ENCODE measurements at places on chromosomes 11 and 22.

- no peak for DNase-seq
Observed at GRCh38 chr11:96748639-96749370, 359.0 kb downstream of the JRKL start.

DNA sequence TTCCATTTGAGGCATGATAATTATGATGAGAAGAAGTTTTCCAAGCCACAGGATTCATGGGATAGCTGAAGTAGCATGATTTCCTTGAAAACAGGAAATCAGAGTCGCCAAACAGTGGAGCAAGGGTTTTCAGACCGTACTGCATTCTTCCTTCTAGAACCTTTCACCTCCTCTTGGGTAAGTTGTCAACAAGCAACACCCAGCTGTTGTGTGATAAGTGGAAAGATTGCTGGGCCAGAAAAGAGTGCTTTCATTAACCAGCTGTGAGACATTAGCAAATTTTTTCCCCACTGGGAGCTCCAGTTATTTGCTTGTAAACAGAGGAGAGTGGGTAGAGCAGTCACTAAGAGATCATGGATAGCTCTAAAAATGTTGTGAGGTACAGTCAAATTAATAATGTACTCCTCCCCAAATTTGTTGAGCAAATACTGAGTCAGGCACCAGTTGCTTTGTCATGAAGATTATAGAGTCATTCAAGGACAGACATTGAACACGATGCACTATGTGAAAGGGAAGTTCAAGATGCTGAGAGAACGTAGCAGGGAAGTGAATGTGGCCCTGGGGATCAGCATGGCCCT lies 11.7 kb upstream of the MPEG1 start:
- no peak for DNase-seq

DNA sequence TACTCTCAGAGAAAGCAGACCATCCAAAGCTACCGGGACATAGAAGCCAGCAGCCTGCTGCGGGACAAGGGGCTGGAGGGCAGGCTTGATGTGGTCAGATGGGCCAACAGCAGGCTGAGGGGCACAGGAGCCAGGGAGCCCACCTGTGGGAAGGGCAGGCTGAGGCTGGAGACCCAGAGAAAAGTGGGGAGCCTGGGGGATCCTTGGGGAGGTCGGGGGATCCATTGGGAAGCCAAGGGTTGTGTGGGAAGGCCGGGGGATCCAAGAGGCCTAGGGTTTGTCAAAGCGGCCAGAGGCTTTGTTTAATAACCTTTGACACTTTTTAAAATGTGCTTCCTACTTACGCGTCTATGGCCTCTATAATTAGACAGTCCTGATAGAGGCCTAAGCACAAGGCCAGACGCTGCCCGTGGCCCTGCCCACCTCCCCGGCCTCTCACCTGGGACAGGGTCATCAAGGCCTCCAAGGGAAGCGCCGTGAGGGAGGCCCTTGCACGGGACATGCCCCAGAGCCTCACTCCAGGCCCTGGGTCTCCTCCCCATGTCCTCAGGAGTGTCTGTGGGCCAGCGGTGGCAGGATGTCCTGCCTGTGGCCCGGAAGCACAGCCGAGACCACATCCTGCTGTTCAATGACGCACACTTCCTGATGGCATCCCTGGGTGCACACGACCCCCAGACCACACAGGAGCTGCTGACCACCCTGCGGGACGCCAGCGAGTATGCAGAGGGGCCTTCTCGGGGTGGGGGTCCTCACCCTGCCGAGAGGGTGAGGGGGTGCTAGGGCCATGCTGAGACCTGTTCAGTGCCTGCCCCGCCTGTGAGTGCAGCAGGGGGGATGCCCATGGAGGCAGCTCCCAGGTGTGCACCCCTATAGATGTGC lies 8.6 kb upstream of the GTSE1 start:
- DNase-seq, result no peak

DNA sequence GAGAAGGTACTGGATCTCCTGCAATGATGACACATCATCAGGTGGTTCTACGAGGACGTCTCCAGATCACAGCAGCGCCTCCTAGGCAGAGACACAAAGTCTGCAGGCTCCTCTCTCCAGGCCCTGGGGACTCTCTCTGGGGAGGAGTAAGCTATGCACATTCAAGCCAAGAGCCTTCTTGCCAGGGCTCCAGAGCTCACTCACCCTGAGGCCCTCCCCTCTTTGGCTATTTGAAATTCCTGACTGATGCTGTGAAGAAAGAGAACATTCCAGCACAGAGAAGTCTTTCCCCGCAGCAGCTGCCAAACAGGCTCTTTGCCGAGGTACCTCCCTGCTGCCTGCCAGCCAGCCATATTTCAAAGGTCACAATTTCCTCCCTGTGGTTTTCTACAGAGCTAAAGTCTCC lies 204.9 kb downstream of the CSNK2A3 start:
- peak; percentile 98 for DNase-seq

DNA sequence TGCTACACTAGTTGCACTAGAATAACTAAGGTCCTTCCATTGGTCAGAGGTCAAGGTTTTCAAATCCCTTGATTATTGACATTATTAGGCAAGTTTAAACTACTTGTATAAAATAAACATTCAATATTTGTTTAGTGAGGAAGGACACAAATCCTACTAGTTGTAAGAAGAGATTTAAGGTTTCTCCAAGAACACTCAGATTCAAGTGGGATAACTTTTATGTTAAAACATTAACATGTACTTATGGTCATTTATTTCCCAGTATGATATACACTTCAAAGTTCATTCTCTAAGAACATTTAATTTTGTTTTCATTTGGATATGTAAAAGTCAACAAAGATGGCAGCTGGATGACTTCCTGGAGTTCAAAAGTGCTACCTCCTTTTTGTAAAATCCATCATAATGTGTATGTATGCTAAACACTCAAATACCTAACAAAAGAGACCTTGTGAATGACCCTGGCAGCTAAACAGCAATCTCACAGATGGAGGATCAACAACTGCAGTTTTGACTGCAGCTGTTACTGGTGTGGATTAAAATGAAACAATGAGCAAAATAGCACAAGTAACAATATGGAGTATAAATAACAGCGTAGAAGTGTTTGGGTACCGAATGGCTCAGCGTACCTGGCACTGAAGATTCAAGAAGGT lies 1.5 kb downstream of the CCDC90B start:
- no peak for DNase-seq

DNA sequence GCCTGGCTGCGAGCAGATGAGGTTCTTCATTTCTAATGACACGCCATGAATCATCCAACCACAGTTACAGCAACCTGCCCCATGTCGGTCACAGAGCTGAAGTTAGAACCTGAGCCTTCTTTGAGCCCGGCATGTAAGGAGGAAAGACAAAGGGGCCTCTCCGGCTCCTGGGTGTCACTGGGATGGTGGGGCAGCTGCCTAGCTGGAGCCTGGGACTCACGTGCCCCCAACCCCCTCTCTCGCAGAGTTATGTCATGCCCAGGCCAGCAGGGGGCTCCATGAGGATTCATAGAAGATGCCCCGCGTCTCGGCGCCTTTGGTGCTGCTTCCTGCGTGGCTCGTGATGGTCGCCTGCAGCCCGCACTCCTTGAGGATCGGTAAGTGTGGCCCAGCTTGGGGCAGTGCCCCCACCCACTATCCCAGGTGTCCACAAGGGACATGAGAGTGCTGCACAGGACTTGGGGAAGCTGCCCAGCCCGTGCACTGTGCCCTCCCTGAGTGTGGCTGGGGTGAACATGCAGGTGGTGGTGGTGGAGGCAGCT lies 148.5 kb downstream of the GRIK4 start:
- peak; percentile 74 for DNase-seq

GRCh38 chr22:42500161-42500835 lies 19.3 kb downstream of the RRP7A start:
- DNase-seq, result peak; percentile 79

DNA sequence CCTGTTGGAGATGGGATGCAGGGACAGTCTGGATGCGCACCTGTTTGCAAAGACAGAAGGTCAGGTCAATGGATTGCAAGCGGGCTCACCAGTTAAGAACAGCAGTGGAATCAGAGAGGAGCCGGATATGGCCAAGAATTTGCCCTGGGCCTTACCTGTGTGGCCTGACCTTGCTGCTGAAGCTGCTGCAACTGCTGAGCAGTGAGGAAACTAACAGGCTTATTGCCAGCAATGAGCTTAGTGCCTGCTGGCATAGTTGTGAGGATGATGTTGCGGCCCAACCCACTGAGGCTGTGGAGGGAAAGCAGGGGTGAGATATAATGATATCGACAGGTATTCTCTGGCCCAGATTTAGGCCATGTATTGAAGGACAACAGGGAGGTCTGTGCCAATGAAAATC lies 30.6 kb downstream of the NFRKB start:
- DNase-seq, result no peak

DNA sequence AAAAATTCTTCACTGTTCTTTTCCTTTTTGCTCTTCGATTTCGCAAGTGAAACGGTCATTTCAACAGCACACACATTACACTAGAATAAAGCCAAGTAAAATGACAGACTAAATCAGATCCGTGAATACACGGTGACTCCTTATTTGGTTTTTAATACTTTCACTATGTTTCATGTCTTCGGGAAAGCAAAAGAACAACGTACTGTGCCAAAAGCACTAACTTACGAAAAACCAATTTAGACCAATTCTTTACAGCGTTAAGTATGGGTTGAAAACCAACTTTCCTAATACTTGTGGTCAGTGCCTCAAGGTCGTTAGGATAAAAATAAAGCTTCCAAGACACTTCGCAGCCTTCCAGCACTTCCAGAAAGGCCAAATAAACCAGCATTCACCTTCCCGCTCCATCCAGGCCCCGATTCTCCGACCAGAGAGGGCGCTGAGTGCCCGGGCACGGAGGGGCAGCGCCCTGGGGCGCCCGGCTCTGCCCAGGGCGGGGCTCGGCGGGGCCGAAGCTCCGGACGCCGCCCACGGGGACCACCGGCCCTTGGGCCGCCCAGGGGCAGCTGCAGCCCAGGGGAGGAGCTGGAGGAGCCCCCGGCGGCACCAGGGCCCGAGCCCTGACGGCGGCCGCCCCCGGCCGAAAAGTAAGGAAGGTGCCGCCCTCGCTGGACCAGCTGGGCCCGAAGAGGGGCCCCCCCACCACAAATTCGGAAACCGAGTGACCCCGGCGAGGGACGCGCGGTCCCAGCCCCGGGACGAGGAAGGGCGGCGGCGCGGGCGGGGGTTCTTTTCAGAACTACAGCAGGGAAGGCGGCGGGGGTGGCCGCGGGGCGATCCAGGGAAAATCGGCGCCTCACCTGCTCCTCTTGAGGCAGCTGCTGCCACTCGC lies 499 bp downstream of the ATL3 start:
- peak; percentile 52 for DNase-seq

DNA sequence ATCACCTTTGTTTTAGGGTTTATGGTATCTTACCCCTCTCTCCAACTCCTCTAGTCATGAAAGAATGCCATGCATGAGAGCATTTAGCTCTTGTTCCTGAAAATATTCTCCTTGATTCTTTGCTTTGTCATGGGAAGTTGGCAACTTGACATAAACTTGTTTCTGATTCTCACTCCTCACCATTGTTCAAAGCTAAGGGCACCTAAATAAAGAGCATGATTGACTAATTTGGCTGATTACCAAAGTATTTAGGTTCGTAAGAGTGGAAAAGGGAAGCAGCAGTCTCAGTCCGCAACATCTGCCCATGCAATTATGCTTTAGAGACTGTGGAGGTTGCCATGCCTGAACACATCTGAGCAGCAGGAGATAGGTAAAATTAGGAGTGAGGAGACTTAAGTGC lies 26.4 kb downstream of the OR52K1 start:
- no peak for DNase-seq

- no peak for DNase-seq
Observed at GRCh38 chr11:1041471-1041870, 5.0 kb upstream of the MUC6 start.

GRCh38 chr11:126601136-126601535 lies 245.7 kb downstream of the ST3GAL4 start:
- DNase-seq, result no peak

- peak; percentile 86 for DNase-seq
Observed at GRCh38 chr11:119567688-119568582, 145.0 kb upstream of the THY1 start.

DNA sequence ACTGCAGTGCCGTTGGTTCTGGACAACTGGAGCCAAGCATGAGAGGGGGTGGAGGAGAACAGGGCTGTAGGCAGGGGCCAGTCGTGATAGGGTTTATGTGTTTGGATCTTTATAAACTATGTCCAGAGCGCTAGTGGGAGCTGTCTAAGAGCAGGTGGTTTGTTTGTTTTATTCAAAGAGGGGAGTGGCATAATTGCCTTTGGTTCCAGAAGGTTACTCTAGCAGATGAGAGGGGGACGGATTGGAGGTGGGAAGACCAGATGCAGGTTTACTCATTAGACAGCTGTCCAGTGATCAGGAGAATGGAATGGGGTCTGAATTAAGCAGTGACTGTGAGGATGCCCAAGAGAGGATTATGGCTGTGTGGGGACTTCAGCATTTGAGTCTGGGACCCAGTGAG lies 109.3 kb upstream of the TBCEL start:
- DNase-seq, result no peak

DNA sequence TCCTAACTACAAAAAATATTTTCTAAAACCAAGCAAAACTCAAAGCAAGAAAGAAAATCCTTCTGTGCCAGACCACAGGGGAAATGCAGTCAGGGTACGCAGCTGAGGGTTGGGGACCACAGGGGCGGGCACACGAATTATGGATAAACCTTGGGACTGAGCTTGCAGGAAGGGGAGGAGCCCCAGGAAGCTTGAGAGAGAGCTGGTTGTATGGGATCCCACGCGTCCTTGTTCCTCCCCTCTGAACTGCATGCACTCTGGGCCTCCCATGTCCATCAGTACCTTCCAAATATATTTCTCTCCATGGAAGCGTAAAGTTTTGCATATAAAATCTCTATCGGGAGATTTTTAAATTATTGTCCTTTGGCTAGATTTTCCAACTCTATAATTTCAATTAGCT lies 673.4 kb downstream of the TBC1D22A start:
- DNase-seq, result no peak

DNA sequence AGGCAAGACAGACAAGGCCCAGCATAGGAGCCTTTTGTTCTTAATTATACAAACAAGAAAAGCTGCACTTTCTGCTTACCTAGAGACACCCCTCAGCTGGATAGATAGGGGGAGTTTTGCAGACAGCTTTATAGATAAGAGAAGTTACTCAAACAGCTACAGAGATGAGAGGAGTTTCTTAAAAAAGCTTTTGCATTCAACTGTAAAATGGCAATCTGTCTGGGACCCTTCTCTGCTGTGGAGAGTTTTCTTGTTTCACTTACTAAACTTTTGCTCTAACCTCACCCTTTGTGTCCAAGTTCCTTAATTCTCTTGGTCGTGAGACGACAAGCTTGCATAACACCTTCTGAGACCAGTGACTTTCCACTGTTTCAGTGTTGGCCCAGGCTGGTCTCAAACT lies 103.8 kb upstream of the CHORDC1 start:
- DNase-seq, result no peak

- no peak for DNase-seq
Observed at GRCh38 chr22:28594797-28595462, 84.7 kb downstream of the TTC28 start.

DNA sequence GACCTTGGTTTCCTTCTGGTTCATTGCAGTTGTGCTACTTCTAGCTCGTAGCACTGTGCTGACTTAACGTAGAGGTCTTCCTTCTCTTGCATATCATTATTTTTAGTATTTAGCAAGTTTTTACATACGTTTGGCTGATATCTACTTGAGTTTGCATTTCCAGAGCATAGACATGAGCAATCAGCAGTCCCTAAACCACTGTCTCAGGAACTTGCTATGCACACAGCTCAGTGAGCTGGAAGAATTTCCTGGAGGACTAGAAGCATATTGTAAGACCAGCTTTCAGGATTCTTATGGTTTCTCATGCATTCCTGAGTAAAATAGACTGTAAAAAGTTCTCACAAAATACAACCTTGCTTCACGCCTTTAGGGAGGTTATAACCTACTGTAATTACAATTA lies 226.7 kb upstream of the PDGFD start:
- no peak for DNase-seq

Data from ELF-1 (cell line).